ENCODE measurements at places on chromosomes 2 and 18.

- DNase-seq = no peak
Observed at GRCh38 chr2:108936866-108937265, 52.2 kb downstream of the EDAR start.

DNA sequence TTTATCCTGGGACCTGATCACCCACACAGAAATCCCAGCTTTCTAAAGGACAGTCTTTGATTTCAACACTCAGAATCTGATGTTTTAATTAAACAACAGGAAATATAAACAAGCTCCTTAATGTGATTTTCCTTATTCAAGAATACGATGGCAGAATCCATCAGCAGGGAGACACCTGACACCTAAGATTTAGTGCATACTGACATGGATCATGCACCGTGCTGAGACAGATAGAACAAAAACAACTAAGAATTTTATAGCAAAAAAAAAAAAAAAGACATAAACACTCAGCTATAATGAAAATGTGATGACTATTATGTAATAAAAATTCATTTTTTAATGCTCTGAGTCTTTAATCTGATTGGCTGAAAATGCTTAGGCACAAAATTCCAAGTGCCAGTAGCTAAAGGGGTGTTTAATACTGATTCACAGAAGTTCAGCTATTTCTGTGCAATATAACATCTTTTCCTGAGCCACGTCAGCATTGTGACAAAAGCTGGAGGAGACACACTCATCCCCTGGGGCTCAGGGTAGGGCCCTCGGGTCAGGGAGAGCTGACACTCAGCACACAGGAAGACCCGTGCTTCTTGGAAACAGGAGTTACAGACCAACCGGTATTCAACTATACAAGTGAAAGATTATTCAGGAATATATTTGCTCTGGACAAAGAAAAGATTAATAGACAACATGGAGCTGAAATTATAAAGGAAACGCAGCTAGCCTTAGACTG, 247.4 kb downstream of the FBXO15 start:
- DNase-seq = no peak

DNA sequence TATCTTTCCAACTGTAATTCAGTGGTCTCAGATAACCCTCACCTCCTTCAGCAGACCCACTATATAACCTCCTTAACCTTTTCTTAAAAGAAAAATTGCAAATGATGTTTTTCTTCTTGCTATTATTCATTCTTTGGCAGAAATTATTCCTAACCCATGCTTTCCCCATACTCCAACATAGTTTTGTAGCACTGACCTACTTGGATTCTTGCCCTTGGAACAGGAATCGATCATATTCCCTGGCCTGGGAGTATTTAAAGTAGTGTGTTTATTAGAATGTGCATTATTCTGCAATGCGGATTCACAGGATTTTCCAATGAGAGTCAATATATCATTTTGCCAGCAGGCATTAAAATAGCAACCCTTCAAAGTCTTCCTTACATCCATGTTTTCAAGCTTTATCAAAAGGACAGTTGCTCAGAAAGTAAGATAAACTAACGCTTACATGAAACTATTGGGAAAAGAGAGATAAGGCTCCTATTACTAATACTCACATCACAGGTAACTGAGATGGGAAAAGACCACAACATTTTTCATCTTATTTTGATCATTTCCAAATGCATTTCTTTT, 37.4 kb downstream of the CHN1 start:
- no peak for DNase-seq

GRCh38 chr18:45836242-45837205, 11.0 kb downstream of the SIGLEC15 start:
- no peak for DNase-seq

GRCh38 chr2:24403832-24404212, 43.5 kb upstream of the ITSN2 start:
- no peak for DNase-seq

DNA sequence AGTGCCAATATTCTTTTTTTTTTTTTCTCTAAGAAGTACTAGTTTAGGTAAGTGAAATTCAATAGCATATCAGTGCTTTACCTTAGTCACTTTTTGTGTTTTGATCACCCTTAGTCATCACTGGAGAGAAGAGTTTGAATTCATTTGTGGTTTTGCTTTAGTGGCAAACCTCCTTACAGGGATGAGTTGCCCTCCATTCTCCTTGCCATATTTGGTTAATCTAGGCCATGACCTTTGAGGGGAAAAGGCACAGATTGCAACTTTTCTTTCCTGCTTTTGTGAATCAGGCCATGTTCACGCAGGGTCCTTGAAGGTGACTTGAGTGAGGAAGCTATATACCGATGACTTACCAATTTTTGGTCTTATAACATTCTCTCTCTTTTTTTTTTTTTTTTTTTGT, 34.4 kb downstream of the PLEKHA3 start:
- no peak for DNase-seq

GRCh38 chr2:223109341-223109740, 57.4 kb downstream of the KCNE4 start:
- no peak for DNase-seq

- no peak for DNase-seq
Observed at GRCh38 chr2:170396799-170397459, 219.0 kb downstream of the MYO3B start.

DNA sequence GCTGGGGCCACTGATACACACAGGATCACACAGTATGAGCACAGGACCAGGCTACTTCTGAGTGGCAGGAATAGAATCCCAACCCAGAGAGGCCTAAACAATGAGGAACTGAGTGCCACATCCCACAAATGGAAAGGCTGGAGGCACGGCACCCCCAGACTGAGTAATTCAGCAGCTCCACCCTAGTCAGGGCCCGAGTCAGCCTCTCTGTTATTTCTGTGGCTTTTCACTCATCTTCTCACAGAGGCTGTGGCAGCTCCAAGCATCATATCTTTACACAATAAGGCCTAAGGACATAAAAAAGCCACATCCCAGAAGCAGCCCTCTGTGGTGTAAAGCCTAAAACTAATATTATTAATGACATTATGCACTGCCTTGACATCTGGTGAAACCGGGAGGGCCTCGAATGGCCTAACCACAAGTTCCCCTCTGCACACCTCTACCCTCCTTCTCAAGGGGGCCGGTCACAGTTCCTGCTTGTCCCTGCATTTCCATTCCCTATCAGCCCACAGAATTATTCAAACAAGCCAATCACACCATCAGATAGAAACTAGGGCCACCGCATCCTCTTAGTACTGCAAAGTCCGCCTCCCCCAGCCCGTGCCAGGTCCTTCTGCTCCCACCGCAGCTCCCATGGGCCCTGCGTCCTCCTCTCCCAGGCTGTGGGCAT, 12.5 kb upstream of the MAL start:
- DNase-seq = peak; percentile 14

DNA sequence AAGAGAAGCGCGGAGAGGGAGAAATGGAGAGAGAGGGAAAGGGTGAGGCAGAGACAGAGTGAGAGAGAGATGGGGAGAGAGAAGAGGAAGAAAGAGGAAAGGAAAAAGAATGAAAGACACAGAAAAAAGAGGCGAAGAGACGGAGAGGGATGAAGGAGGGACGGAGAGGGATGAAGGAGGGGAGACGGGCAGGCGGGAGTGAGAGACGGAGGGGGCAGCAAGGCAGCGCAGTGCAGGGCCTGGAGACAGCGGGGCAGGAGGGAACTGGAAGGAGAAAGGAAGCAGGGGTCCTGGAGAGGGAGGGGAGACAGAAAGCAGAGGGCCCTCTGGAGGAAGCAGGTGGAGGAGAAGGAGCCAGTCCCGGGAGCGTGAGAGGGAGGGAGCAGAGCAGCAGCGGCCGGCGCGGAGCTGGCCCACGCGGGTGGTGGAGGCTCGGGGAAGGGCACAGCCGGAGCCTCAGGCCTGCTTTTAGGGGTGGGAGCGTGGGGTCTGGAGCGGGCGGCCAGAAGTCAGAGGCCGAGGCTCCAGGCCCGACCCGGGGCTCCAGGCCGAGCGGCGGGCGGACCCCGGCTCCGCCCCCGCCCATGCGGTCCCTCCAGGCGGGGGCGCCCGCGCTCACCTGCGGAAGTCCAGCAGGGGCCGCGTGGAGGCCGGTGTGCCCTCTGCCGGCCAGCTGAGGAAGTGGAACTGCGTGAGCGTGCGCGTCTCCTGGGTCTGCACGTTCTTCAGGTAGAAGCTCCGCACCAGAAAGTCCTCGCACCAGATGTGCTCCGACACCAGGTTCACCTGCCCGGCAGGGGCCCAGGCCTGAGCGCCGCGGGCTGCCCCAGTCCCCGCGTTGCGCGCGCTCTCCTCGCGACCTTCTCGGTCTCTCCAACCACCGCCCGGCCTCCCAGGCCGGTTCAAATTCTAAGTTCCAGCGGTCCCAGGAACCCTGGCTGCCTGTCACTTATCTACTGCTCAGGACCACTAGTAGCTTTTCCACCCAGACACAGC, 14.5 kb downstream of the PTPRN start:
- peak; percentile 42 for DNase-seq
